ENCODE measurements at places on chromosomes 7 and 10. TPM values are rescaled to one million over a fixed set of nuclear protein-coding genes. Genes with fewer than 3 reads are reported as not detected.

DNA sequence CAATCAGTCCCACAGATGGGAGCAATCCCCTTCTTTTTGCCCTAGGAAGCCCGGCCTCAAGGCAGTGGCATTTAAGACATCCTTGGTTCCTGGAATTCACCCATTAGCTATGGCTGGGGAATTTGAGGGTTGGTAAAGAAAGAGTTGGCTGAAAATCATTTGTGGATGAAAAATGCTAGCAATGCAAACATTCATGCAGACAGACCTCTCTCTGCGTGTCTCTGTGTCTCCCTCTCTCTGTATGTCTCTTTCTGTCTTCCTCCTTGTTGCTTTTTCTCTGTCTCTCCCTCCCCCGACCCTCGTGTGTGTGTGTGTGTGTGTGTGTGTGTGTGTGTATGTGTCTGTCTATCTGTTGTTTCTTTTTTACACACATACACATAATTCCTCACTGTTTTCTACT, 19.4 kb downstream of the LDB3 start:
- no peak for DNase-seq

GRCh38 chr7:151195616-151196450, 8.8 kb upstream of the ASB10 start:
- DNase-seq, result no peak

GRCh38 chr7:99990460-99990852, 14.6 kb upstream of the AZGP1 start:
- no peak for DNase-seq

DNA sequence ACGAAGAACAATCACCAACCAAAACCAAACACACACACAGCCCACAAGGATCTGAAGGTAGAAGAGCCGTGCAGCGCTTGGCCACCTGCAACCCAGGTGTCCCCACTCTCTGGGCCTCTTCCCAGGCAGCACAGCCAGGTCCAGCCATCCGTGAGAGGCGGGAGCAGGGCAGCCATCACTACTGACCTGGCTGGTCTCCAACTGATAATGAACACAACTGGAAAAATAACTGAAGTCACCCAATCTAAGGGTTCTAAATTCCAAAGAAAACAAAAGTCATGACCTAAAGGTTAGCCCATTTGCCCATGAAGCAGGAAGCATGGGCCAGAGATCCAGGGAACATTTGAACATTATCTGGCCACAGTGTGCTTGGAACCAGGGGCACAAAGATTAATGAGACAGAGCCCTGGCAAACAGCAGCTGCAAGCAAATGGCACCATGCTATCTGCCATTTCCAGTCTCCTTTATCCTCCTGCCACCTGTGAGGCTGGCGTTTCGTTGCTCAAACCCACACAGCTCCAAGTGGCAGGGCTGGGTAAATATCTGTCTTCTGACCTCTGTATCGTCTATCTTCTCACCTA, 207.9 kb downstream of the TNS3 start:
- no peak for DNase-seq

- no peak for DNase-seq
Measured at GRCh38 chr10:108653531-108653930, 1269.8 kb downstream of the XPNPEP1 start.

- no peak for DNase-seq
Measured at GRCh38 chr7:88700725-88701124, 58.8 kb upstream of the ZNF804B start.

DNA sequence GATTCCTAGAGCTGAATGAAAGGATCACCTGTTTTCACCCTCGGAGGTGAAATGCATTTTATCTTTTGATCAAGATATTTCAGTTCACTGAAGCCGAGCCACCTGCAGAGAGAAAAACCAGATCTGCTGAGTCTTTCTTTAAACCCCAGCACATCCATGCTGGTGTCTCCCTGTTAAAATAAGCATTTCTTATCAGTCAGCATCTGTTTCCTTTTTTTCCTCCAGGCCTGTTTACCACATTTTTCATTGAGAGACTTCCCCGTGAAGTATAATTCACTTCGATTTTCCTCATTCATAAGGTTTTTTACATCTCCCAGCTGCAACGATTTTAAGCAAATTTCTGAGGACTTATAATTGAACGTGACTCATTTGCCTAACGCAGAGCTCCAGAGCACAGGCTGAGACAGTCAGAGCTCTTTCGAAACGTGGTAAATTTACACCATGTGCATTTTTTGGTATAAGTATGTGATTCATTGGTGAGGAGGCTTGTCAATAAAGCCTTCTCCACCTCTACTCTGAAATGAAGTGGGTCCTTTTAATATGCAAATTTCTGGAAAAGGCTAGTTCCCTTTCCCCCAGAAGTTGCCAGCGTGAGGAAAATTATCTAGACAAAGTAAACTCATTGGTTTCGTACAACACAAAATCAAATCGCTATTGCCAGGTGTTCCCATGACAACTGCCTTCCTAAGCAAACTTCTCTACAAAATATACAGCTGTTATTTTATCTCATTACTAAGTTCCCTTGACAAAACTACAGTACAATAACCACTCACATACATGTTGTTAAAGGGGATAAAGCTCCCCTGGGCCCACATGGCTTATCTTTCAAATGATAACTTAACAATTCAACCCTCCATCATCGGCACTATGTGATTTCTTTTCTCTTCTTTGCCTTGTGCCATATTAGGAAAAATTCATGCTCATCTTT, 374.8 kb upstream of the AKR1E2 start:
- no peak for DNase-seq

GRCh38 chr10:118032564-118032963, 14.2 kb downstream of the RAB11FIP2 start:
- DNase-seq, result no peak

- DNase-seq, result peak; percentile 43
Measured at GRCh38 chr7:43554423-43554822, 28.5 kb upstream of the STK17A start.

GRCh38 chr7:132256721-132257212, 319.5 kb downstream of the PLXNA4 start:
- no peak for DNase-seq

DNA sequence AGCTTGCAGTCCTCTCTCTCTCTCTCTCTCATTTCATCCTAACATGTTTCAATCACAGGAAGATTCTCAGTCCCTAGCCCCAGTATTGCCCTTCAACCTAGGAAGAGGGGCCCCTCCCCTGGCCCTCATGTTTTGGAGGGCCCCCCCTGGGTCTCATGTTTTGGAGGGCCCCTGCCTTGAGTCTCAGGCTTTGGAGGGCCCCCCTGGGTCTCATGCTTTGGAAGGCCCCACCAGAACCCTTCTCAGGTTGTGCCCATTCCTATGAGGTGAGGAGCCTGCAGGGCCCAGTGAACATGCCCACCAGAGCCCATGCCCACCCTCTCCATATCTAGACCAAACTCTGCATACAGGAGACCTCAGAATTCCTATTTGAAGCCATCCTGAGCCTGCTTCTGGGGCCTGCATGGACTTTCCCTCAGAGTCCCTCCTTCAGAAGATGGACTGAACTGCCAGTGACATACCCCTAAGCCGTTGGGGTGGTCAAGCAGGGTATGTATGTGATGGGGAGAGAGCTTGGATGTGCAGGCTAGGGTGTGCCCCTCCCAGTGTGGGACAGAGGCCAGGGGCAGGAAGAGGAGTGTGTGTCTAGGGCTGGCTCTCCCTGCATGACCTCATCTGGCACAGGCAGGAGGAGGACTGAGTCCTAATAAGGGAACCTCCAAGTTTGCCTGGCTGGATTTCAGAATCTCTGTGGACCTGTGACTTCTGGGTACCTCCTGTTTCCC, 8.1 kb upstream of the VDAC2 start:
- no peak for DNase-seq

- no peak for DNase-seq
Measured at GRCh38 chr10:70879207-70879606, 9.2 kb downstream of the PCBD1 start.

GRCh38 chr10:116125180-116125579, 147.8 kb downstream of the GFRA1 start:
- DNase-seq, result no peak

GRCh38 chr10:5775685-5776084, 37.5 kb downstream of the GDI2 start:
- DNase-seq, result peak; percentile 85

DNA sequence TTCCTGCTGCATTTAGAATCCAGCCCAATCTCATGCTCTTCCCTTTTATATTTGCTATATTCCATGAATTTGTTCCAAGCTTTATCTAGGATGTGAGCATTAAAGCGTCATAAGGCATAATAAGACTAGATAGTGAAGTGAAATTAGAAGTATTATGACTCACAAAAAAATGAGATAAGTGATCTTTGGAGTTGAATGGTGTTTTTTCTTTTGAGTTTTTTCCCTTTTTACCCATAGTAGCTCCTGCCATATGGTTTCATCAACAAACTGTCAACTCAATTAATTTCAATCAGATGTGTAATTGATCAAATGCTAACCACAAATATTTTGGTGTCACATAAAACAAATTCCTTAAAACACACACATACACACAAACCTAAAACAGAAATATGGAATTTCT, 17.0 kb downstream of the KLHDC10 start:
- DNase-seq, result no peak

GRCh38 chr10:105803206-105803605, 1162.1 kb downstream of the SORCS3 start:
- no peak for DNase-seq

GRCh38 chr7:7959979-7960670, 8.5 kb upstream of the GLCCI1 start:
- no peak for DNase-seq

GRCh38 chr10:121525251-121526134, 72.8 kb downstream of the FGFR2 start:
- DNase-seq, result no peak

DNA sequence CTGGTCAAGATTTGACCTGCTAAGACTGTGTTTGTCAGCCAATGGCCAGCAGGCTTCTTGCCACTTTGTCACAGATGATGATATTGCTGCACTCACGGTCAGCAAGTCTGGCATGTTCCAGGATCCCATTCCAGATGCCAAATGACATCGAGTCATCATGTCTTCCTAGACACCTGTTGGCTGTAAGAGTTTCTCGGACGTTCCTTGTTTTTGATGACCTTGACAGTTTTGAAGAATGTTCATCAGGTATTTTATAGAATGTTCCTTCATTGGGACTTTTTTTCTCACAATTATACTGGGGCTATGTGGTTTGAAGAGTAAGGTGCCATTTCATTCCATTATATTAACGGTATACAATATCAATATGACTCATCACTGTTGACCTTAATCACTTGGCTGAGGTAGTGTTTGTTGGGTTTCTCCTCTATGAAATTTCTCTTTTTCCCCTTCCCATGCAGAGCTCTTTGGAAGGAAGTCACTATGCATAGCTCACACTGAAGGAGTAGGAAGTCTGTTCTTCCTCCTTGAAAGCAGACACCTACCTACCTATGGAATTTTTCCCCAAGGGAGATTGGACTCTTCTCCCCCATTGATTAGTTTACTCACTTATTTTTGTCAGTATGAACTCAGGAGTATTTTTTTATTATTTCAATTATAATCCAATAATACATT, 31.6 kb downstream of the HECW1 start:
- DNase-seq, result no peak

The EN2 gene
- total RNA-seq, result not detected

The SLC4A2 gene
- total RNA-seq, result 119 TPM

The CUX1 gene
- total RNA-seq, result 23.6 TPM

The TECPR1 gene
- total RNA-seq, result 34.2 TPM

The AGR3 gene
- not detected for total RNA-seq

The COL26A1 gene
- total RNA-seq, result not detected

The HOXA3 gene
- total RNA-seq, result not detected

The PRLHR gene
- total RNA-seq, result not detected
